ENCODE measurements at places on chromosomes 3 and 15.

DNA sequence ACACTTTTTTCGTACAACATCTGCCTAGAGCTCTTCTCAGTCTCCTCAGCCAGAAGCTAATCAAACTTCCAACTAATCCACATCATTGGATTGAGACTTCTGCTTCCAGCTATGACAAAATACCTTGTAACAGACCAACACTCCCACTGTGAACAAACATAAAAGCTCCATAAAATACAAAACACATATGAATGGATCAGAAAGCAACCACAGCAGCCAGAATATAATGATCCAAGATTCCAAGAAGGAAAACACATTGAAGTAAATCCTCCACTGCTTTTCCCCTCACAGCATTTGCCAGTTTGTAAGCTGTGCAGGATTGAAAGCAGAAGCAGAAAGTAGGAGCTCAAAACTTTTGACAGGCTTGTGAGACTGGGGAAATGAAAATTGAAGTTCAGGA is 863.2 kb downstream of the TUSC7 start:
- DNase-seq = no peak

DNA sequence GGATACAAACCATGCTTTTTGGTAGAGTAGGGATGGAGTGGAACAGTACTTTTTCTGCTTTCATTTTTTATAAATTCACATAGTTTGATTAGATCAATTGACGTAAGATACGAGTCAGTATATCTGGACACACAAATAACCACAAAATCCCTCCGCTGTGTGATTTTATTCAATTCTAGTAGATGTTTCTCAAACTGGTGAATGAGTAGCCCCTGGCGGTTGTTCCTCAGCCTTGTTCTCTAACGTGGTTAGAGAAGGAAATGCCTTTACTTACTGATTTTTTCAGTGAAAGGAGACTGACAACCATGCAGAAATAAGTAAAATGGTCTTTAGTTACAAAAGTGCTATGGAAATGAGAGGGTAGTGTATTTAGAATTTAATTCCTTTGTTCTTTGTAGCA is 161.0 kb downstream of the TCF12 start:
- DNase-seq = no peak

DNA sequence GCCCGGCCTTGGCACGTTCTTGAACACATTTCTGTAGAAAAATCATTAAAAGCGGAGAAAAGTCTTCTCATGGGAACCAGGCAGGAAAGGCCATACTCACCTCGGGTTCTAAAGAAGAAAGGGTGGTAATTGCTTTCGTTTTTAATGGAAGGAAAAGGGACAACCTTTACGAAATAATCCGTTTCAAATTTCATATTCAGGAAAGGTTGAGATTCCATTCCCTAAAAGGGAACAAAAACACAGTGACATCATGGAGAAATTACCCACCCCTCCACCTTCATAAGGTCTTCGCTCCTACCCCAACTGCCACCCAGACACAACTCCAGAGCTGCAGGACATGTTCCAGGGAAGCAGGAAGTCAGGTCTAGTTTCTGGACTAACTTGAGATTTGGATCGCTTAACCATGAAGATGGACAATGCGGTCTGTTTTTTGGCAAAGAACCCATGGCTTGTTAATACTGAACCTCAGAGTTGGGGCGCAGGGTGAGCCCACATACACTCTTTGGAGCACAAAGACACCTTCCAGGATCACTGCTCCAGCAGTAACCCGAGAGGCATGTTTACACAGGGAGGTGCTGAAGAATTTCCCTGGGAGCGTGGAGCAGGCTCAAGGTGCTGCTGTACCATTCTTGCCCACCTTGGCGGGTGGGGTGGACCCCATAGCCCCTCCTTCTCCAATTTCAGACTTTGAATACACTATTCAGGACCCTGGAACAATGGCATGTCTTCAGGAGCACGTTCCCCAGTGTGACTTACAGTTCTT is 49.2 kb downstream of the SPATA12 start:
- no peak for DNase-seq

DNA sequence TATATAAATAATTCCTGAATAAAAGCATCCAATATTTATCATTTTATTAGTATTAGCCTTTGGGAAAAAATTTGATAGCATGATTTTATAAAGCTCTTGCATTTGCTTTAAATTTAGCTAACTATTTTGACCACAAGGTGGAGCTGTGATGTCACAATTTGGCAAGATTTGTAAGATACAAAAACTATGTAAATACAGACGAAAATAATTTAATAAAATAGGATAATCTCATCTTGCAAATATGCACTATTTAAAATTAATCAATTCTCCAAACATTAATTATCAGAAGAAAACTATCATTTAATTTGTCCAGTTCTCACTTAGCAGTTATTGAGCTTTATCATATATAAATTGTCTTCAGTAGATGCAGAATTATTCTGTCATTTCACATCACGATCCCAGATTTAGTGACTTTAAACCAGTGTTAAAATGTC is 95.4 kb downstream of the PLOD2 start:
- DNase-seq = no peak

- DNase-seq = no peak
Measured at GRCh38 chr15:37037071-37037655, 63.2 kb downstream of the MEIS2 start.

- DNase-seq = no peak
Measured at GRCh38 chr3:73030073-73030597, 31.3 kb upstream of the EBLN2 start.

GRCh38 chr3:158770741-158771350 is 31.0 kb upstream of the MFSD1 start:
- no peak for DNase-seq

- no peak for DNase-seq
Measured at GRCh38 chr3:106421909-106422308, 553.1 kb upstream of the CBLB start.

DNA sequence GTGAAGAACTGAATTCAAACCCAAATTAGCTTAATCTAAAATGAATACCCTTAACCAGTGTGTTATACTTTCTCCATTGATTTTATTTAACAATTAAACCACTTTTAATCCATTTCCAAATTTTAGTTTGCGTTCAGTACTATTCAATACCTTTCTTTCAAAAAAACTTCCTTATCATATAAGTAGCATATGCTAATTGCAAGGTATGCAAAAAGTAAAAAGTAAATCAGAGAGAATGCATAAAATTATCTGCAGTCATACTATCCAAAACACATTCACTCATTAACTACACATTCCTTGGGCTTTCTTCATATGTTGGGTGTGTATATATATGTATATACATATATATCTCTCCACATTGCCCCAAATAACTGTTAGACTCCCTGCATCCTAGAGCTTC is 208.8 kb downstream of the CADM2 start:
- no peak for DNase-seq

All from stimulated activated CD4-positive, alpha-beta T cell treated with anti-CD3 and anti-CD28 coated beads, Interleukin-15, amount 100 ng/mL, for 1 hour (primary cell).